ENCODE measurements at places on chromosomes 12 and 14.

DNA sequence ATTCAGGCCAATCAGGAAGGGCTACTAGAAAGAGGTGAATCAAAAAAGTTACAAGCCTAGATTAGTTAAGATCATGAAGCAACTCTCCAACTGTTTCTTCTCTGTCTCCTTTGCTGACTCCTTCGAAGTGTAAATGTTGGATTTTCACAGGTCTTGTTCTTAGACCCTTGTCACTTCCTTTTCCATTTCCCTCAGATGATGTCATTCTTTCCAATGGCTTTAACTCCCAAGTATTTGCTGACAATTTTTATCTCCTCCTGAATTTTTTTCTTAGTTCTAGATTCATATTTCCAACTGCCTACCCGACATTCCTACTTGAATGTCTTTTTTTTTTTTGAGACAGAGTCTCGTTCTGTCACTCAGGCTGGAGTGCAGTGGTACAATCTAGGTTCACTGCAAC, 10.8 kb downstream of the GAS2L3 start:
- DNase-seq: no peak

DNA sequence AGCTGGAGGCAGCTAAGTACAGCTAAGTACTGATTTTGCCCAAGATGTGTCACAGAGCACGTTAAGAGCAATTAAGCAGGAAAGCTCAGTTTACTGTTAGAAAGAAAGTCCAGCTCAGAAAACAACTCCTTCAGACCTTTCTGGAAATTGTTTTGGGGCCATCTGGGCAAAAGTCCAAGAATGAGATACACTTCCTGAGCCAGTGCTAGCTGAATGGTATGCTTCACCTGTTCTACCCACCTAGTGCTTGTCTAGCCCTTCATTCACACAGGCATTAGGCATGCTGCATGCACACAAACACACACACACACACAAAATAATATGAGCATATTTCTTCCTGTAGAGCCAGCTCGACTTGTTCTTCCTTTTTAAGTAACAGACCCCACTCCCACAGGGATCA, 6.6 kb upstream of the IKZF4 start:
- no peak for DNase-seq

DNA sequence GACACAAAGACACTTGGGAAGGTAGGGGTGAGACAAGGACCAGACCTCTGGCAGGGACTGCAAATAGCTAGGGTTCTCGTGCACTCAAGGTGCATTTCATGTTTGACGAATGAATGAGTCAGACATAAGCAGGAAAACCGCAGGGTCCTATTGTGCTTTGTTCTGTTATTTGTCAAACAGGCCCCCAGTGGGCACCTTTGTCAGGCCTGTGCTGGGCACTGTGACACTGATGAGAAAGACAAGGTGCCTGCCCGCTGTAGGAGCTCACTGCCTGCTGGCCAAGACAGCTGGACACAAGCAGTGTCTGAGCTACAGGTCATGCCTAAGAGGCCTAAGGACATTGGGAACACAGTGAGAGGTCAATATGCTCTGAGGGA, 2.3 kb downstream of the OTUB2 start:
- peak; percentile 38 for DNase-seq

DNA sequence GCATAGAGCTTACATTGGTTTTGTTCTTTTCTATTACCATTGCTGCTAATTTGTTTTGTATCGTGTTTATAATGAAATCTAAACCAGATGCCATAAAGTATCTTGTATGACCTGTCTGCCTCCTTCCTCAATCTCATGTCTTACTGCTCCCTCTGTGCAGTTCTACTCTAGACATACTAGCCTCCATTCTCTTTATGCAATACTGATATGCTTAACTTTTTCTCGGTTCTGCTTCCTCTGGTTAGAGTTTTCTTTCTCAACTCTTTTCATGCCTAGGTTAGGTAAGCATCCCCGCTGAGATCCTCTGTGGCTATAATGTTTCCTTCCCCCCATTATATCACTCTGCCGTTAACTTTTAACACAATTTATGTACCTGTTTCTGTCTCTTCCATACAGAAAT, 852.3 kb downstream of the TRHDE start:
- DNase-seq: no peak

Data from activated T-cell treated with anti-CD3 and anti-CD28 coated beads, Interleukin-2, amount 50 U/mL, for 1 hour (primary cell).